Activated CD4-positive, alpha-beta T cell treated with anti-CD3 and anti-CD28 coated beads for 4 hours (primary cell): ENCODE measurements at places on chromosomes 11 and 22.

- peak; percentile 45 for DNase-seq
Measured at GRCh38 chr11:122727101-122727929, 71.8 kb downstream of the UBASH3B start.

DNA sequence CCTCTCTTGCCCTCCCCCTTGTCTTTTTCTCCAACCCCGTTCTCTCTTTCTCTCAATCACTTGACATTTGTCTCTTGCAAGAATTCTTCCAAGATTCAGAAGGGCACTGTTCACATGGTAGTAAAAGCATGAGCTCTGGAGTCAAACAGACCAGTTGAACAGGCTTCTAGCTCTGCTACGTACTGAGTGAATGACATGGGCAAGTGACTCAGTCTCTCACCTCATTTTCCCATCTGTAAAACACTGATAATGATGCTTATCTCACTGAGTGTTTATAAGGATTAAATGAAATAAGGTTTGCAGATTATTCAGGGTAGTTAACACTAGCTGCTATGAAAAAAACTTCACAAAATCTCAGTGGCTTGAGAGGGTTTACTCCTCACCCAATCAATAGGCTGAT, 5.9 kb upstream of the IL10RA start:
- no peak for DNase-seq

- no peak for DNase-seq
Measured at GRCh38 chr11:119615003-119615881, 113.8 kb downstream of the NECTIN1 start.

DNA sequence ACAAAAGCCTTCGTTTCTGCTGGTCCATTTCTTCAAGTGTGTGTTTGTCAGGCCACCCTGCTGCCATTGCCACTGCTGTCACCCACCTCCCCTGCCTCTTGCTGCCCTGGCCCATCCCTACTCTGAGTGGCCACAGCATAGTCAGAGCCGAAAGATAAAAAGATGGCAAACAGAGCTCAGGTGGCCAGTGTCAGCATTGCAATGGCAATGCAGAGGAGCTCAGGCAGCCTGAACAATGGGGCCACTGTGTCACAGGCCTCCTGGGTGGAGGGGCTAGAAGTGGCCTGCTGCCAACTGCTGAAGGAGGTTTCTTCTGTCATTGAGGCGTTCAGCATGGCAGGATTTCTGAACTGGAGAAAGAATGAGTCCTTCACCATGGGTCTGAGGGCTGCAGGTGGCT, 137.1 kb downstream of the CSNK2A3 start:
- DNase-seq, result no peak

DNA sequence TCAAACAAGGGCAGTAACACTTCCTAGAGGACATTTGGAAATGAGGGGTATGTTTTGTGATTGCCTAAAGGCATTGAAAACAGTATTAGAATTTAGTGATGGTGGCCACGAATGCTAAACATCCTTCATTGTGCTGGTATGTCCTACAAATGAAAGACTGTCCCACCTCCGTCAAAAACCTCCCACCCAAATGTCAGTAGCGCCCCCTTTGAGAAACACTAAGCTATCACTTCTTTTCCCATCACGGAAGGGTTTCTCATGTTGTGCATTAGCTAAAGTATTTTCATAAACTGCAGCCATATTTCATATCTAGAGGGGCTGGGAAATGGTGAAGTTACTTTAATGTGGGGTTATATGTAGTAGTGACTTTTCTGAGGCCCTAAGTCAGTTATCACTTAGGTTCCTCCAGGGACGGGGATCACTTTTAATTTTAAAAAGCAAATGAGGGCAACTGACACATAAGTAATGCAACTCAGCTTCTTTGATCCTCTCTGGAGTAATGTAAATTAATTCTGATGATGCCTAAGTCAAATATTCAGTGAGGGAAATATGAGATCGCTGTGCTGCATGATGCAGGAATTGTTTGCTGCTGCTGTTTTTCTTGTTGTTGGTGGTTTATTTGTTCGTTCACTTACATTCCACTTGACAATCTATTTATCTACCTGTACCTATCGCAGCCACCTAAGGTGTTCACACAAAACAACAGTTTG, 1403.4 kb upstream of the TENM4 start:
- no peak for DNase-seq

GRCh38 chr11:10487002-10487647, 32.1 kb downstream of the AMPD3 start:
- DNase-seq, result no peak

- DNase-seq, result no peak
Measured at GRCh38 chr22:49503896-49504521, 323.7 kb downstream of the BRD1 start.

- no peak for DNase-seq
Measured at GRCh38 chr22:41341990-41342389, 39.8 kb upstream of the TEF start.

DNA sequence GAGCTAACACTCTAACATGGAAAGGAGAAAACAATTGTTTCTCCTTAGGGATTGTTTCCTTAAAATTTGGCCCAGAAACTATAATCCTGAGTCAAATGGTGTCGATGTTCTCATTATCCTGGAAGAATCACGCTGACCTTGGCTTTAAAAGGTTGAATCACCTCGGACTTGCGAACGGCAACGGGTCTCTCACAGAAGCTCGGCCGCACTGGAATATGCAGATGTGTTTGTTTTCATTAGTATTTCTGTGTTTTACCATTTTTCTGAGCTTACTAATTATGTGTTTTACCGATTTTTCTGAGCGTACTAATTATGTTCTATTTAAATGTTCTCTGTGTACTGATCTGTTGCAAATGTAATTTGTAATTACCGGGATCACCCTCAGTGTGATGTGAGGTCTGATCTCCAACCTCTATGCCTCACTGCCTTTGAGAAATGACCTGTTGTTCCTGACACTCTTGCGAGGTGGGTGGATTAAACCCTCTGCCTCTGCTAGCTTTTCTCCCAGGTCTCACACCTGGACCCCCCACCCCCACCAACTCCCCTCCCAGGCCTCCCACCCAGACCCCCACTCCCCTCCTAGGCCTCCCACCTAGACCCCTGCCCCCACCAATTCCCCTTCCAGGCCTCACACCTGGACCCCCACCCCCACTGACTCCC, 38.3 kb upstream of the BRSK2 start:
- DNase-seq, result no peak

DNA sequence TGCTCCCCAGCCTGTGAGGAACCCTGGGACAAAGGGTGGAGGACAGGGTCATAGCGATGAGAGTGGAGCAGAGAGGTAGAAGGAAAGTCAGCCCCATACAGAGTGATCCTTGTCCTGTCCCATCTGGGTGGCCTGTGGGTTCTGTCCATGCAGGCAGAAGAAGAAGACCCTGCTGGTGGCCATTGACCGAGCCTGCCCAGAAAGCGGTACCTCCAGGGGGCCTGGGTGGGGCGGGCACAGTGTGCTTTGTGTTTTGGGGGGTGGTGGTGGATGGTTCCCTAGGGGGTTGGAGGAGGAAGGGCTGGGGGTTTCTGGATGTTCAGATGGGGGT, 7.9 kb downstream of the SIDT2 start:
- DNase-seq, result no peak

- DNase-seq, result no peak
Measured at GRCh38 chr11:72762641-72763304, 10.6 kb upstream of the ARAP1 start.

GRCh38 chr11:47724041-47724729, 9.0 kb upstream of the AGBL2 start:
- DNase-seq, result no peak

DNA sequence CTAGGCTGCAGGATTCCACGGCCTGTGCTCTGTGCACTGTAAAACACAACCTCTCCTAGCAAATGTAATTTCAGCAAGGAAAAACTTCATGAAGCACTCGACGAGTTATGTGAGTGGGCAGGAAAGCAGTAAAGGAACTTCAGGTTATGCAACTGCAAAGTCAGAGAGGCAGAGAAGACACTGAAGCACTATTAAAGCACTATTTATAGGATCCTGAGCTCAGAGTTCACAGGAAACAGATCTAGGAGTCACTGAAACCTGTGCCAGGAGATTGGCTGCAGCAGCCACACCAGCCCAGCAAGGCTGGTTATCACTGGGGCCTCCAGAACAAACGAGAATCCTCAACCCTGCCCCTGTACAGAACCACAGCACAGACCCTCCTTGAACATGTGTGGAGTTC, 2.5 kb downstream of the SMIM35 start:
- no peak for DNase-seq

- peak; percentile 23 for DNase-seq
Measured at GRCh38 chr22:20319041-20319744, 667 bp downstream of the DGCR6L start.

DNA sequence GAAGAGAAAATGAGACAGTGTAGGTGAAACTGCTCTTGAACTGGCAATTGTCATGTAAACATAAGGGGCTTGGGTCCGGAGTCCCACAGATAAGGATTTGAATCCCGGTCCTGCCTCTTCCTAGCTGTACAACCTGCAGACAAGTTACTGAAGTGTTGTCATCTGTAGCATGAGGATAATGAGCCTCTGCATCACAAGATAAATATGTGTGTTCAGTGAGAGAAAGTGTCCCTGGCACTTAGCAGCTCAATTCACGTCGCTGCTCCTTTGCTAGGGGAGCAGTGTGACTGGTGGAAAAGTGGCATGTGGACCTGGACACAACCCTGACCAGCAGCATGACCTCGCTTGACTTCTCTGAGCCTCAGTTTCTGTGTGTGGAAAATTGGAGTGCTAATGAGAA, 73.7 kb upstream of the NECTIN1 start:
- no peak for DNase-seq

GRCh38 chr22:32286290-32286840, 31.2 kb upstream of the SLC5A4 start:
- DNase-seq, result no peak

- DNase-seq, result no peak
Measured at GRCh38 chr11:133127741-133128140, 404.6 kb downstream of the OPCML start.

DNA sequence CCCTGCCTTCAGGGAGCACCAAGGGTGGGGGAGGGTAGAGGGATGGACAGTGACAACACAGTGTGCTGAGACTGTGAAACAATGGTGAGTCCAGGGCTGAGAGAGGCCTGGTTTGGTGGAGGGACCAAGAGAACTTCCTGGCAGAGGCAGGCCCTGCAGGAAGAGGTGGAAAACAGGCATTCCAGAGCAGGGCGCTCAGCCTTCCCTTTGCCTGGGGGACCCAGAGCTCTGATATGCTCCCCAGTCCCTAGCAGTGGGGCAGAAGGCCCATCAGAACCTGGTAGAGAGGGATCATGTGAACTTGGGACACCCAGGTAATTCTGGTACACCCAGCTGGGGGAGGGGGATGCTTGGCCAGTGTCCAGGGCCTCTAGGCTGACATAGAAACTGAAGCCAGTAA, 17.2 kb upstream of the UVRAG start:
- DNase-seq, result no peak

DNA sequence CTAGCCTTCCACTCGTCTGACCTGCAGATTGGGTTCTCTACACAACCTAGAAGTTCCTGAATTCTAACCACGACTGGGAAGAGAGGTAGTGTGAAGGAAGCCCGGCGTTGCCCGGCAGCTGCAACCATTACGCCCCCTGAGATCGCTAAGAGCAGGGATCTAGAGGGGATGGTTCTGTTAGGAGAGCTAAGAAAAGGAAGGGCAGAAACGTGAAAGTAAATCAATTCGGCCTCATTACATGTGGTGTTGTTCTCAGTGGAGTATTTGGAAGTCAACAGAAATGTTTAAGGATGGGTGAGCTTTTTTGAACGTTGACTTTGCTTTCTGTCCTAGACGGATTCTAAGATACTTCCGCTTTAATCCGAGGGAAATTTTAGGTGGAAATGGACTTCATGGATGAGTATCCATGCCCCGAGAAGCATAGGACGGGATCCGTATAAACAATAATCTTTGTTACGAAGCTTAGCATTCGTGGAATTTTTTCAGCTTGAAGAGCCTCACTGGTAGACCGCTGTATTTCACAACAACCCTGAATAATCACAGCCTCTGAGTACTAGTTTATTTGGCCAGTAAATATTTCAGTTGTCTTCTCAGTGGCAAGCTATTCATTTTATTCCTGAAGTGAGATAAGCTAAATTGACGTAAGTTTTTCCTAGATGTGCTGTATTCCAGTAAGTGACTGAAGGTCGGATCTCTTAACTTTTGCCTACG, 629 bp downstream of the ATP5MG start:
- DNase-seq, result no peak

DNA sequence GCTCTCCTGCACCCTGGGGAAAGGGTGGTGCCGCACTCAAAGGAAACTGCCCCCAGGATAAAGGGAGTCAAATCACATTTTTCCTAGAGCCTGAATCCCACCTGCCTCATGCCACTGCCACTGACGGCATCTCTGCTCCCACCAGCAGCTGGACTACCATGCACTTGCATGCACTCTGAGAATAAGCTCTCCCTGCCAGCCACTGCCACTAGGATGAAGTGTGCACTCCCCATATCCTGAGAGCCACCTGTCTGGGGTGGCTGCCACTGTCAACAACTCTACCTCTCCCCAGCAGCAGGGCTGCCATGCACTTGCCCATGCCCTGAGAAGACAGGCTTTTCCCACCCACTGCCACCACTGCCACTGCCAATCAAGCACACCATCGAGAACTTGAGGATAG, 31.6 kb downstream of the MRGPRX4 start:
- no peak for DNase-seq

DNA sequence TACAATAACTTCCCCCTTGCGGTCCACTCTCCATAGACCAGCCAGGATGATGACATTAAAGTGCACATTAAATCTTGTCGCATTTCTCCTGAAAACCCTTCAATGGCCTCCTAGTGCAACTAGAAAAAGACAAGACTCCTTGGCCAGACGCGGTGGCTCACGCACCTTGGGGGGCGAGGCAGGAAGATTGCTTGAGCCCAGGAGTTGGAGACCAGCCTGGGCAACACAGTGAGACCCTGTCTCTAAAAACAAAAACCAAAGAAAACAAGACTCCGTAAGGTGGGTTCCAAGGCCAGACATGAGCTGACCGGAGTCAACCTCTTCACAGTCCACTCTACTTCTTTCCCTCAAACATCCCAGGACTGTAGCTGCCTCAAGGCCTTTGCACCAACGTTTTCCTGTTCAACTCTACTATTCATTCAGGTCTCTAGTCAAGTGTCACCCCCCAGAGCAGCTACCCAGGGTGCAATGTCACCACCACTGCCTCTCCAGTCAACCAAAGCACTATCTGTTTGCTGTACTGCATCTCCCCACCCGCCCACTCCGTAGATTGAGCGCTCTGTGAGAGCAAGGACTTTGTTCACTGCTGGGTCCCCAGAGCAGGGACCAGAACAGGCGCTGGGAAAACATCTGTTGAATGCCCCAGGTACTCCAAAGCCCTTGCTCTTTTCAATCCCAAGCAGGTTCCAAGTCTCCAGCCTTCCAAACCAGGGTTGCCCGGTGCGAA, 739 bp downstream of the ZMAT5 start:
- DNase-seq, result no peak
